ENCODE measurements at places on chromosomes 4 and X.

- DNase-seq = no peak
Observed at GRCh38 chrX:153366878-153367538, 33.1 kb downstream of the ZNF275 start.

DNA sequence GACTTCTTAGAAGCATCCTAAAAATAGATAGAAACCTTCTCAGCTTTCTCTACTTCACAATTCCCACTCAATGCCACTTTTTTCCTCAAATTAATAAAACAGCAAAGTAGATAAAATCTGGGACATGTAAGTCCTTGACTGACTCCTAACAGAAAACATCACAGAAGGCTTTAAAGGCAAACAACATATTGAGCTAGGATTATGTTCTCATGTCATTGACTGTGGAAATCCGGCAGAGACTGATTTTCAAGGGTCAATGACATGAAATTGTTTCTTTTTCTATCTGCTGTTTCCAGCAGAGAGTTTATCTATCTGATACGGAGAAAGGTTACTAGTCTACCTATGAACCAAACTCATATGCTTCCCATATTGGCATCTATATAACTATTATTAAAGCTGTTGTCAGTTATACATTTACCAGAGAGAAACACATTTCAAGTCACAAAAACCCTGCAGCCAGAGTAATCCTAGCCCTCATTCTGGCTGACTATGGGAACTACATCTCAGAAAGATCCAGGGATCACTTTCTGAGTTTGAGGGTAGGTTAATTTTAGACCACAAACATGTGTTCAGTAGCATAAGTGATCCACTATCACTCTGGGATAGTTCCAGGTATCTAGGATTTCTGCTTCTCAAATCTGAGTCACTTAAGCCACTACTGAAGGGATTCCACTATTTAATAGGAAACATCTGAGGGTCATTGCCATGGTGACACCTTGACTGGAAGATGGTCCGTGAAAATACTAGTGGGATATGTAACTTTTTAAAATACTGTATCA, 147.6 kb downstream of the PPP3CA start:
- DNase-seq = no peak

- no peak for DNase-seq
Observed at GRCh38 chr4:55561889-55562288, 15.2 kb upstream of the CLOCK start.

GRCh38 chr4:7068279-7068842, 497 bp upstream of the GRPEL1 start:
- DNase-seq = no peak

All from stimulated activated CD4-positive, alpha-beta T cell treated with anti-CD3 and anti-CD28 coated beads, Interleukin-1b, Interleukin-23, amount 100 ng/mL, for 4 hours (primary cell).